ENCODE measurements at places on chromosomes 6 and 20.

DNA sequence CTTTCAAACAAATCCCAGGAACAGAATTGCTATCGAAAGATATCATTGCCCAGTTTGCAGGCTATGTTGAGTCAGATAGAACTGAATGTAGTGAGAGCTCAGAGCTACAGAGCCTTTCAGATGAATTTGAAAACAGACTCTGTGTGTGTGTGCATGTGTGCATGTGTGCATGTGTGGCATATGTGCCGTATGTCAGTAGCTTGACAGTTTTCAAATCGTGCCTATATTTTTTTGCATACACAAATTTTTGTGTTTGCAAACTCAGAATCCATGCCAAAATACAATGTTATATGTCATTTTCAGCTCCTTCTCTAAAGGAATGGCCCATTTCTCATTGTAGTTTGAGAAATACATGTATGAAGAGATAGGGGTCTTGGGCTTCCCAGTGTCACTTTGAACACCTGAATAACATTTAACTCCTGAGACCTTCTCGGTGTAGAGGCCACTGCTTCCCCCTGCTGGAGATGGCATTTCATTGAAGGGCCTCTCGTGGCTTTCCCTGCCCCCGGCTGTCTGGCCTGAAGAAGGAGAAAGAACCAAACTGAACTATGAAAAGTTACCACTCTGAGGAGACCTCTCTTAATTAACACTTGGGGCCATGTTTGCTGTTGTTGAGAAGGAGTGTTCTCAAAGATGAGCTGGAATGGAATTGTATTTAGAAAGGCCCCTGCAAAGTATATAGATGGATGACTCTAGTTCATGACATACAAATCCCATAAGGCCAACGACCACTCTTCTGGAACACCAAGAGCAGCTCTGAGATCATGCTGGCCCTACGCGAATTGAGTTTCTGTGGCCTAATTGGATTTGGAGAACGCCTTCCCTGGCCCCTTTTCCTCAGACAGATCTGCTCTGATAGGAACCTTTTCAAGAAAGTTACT lies 58.7 kb downstream of the VAPB start:
- DNase-seq = peak; percentile 48

DNA sequence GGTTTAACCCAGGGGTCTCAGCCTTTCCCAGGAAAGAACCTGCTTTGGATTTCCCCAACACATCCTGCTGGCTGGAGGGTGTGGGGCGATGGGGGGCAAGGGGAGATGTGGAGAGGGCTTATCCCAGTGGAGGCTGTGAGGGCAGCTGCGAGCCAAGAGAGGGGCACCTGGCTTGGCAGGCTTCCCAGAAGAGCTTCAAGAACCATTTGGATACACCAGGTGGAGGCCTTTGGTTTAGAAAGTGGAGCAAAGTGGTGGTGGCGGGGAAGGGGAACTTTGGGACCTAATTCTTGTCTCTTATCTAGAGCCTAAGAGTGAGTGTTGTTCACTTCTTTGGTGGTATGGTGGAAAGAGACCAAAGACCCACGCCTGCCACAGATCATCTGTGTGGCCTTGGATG lies 12.4 kb downstream of the CD40 start:
- DNase-seq = no peak

DNA sequence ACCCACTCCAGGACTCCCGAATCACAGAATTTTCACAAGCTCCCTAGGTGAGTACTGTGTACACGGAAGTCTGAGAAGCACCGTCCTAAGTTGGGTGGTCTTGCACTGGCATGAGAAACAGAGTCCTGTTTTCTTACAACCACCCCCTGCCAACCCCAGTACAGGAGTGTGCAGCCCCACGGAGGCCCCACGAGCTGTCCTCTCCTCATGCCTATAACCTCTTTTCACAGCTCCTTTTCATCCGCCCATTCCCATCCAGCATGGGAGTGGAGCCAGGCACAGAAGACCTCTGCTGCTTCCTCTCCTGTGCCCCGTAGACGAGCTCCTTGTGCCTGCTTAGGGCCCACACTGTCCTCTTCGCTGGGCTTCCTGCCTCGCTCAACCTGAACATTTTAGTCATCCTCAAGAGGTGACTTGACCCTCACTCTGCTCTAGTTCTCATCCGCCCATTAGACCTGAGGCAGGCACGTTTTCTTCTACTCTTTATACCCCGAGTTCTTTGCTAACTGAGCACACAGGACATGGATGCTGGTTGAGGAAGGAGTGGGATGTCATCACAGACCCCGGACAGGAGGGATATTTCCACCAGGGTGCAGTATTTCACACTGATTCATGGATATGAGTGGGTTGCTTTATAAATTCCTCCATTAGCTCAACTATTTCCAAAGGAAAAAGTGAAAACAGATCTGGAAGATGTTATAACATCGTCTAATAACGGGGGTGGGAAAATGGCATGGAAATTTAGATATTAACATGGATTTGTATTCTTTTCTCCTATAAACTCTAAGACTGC lies 160.5 kb downstream of the TTLL2 start:
- peak; percentile 7 for DNase-seq

DNA sequence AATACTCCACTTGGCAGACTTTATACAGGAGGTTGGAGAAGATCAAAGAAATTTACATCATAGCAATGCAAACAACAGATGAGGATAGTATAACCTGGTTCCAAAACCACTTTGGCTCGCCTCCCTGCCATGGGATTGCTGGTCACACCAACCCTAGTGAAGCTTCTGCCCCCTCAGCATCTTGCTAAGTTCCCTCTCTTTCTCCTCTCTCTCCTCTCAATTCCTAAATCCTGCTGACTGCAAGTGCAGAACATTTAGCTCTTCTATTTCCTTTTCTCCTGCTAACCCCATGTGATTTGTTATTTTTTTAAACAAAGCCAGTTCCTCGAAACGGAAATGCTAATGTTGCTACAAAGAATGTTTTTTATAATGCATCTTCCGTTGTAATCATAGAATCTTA lies 50.3 kb upstream of the LY86 start:
- DNase-seq = no peak

DNA sequence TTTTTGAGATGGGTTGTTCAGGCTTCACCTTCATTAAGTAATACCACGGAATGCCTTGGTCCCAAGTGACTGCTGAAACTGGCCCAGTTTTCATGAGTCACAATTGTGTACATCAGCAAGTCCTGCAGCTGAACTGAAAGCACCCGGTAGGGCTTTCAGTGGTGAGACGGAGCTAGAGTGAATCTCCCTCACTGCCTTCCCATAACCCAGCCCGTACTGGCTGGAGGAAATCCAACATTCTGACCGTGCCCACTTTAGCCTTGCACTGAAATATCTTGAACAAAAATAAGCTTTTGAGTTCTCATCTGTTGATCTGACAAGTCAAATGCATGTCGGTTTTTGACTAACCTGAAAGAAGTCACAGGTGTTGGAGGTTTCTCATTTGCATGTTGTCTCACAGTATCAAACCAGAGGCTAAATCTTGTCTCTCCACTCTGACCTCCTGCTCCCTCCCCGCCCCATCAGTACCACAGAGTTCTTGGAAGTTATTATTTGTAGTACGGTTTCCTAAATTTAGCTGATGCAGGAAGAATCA lies 35.9 kb downstream of the DUSP22 start:
- no peak for DNase-seq

Measured in A549 (cell line).